ENCODE measurements at places on chromosomes 11 and 22.

DNA sequence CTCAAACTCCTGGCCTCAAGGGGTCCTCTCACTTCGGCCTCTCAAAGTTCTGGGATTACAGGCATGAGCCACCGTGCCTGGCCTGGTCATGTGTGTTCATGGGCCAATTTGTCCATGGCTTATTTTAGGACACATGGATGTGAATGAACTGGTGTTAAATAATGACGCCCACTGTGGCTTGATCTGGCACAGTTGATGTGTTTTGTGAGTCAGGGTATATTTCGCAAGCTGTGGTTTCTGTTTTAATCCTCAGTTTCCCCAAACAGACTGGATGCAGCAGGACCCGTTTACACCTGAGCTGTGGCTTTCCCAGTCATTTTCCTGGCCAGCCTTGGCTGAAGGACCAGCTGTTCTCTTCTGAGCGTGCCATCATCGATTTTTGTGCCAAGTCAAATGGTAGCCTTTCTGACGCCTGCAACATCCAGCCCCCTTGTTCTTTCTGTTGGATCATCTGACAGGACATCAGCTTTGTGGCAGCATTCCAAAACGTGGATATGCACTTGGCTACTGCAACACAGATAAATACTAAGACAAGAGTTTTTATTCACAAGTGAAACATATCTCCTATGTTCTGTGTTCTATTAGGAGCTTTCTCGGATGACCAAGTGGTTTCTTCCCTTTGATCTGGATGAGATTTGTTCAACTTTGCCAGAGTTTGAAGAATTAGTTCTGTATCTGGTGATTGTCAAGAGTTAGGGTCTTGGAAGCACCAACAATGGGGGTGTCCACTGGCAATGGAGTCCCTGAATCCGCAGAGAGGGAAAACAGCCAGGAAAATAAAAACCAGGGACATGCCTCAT, 40.0 kb upstream of the SEPTIN5 start:
- DNase-seq, result no peak

- DNase-seq, result no peak
These were observed 40.7 kb downstream of the CD6 start for GRCh38 chr11:61011950-61012736.

GRCh38 chr11:25197515-25197914, 700.7 kb downstream of the LUZP2 start:
- DNase-seq, result no peak

GRCh38 chr22:41526830-41527799, 17.2 kb downstream of the POLR3H start:
- peak; percentile 72 for DNase-seq

DNA sequence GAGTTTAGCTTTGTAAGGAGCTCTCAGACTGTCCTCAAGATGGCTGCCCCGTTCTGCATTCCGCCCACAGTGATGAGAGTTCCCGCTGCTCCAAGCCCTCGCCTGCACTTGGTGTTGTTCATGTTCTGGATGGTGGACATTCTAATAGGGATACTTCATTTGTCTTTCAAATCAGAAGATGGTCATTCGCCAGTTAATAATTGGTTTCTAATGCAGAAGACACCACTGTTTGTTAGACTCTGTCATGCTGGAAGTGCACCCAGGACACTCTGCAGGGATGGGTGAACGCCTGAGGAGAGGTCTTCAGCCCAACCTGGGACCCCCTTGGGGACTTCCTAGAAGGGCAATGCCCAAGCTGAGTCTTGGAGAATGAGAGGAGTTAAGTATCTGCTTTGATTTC, 836.4 kb downstream of the TBC1D22A start:
- DNase-seq, result no peak

DNA sequence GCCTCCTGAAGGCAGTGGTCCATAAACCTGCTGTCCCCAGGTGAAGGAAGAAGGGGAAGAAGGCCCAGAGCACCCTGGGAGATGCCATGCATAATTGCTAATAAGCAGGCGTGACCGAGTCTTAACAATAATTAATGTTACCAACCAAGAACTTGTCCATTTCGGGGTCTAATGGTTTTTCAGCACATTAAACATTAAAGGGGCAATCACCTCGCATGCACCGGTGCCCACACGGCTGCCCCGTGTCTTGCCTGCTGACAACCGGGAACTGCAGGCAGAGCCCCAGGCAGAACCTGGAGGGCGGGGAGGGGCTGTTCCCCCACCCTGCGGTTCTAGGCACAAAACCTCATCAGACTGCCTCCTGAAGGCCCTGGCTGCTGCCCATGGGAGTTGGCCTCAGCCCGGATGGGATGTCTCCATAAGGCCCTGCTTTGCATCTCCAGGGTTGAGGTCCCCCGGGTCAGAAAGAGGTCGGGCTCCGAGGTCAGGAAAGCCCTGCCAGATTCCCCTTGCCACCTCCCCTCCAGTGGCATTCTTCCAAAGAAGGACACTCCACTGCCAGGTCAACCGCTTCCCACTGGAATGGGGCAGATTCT, 169.0 kb downstream of the BUD13 start:
- no peak for DNase-seq

DNA sequence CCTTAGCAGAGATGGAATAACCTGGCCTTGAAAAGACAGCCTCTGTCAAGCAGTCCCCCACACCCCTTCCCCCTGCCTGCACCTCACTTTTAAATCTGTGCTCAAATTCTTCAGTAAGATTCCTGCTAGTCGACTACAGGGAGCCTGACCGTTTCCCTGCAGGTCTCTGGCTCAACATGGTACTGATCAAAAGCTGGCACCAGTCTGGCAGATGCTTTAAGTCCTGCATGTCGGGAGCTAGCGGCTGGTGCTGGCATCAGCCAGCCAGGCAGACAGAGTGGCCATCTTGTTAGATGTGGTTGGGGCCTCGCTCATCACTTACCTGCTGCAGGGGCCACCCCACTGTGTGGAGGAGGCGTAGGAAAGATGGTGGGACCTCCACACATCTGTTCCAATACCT, 204.4 kb upstream of the SORL1-AS1 start:
- DNase-seq, result no peak

DNA sequence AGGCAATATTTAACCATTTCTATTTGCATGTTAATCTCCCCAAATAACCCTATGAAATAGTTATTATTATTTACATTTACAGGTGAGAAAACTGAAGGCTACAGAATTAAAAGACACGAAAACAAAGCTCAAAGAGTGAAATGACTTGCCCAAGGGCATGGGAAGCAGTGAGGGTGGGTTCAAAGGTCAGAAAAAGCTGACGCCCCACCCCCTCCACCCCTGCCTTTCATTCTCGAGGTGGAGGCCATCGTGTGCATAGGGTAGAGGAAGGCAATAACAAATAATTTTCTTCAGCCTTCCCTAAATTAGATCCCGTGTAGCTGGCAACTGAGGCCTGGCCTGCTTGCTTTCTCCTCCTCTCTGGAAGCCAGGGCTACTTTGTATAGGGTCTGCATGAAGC, 56.1 kb upstream of the RBFOX2 start:
- no peak for DNase-seq

GRCh38 chr11:13826505-13827278, 135.8 kb upstream of the SPON1 start:
- no peak for DNase-seq

- no peak for DNase-seq
These were observed 109.3 kb upstream of the SNX19 start for GRCh38 chr11:131025421-131026125.

DNA sequence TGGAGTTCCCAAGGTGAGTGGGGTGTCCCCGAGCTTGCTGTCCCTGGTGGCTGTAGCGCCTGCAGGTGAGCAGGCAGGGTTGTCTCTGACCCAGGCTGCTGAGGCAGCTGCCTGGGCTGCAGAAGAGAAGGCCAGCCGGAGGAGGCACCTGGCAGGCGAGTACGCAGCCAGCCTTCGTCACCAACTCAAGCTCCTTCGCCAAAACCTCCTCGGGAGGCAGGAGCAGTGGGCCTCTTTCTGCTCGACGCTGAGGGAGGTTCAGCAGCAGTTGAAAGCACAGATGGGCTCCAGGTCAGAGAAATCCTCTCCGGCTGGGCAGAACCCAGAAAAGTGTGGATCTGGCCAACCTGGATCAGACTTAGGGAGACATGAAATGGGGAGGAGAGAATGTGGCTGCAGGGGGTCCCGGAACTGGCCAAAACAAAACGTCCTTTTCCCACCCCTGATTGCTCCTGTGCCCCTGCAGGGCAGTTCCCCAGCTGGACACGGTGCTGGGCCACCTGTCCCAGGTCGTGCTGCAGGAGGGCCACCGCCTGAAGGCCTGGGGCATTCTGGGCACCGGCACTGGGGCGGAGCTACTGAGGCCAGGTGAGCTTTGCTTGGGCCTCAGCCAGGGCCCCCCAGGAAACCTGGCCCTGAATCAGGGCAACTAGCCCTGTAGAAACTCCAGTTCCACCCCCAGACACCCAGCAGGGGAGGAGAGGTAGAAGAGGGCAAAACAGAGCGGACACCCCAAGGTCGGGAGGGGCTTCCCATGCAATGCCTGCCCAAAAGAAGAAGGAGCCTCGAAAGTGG, 56.7 kb downstream of the BTG4 start:
- no peak for DNase-seq

DNA sequence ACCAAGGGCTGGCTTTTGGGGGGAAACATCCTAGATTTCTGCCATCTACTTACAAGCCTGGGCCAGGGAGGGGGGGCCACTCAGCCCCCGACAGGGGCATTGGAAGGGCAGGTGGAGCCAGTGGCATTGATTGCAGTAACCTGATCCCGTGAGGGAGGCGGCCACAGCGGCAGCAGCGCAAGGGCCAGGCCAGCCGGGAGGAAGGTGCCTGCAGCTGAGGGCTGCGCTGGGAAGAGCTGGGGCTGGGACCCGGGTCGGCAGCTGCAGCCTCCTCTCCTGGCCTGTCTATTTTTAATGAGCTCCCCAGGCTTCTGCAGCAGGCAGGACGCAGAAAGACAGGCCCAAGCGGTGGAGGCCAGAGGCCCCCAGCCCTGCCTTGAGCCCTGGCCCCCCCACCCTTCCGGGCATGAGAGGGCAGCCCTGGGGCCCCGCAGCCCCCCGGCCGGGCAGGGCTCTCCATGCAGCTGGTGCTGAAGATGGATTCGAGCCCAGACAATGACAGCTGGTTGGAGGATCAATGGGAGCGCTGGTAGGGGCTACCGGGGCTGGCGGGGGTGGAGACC, 10.6 kb downstream of the FREY1 start:
- DNase-seq, result no peak

GRCh38 chr22:37419969-37420685, 7.2 kb downstream of the ELFN2 start:
- peak; percentile 40 for DNase-seq

GRCh38 chr11:69358398-69359020, 64.6 kb downstream of the MYEOV start:
- DNase-seq, result no peak

- DNase-seq, result no peak
These were observed 125.6 kb downstream of the GRIK4 start for GRCh38 chr11:120637131-120637530.

- DNase-seq, result no peak
These were observed 100.0 kb upstream of the NNMT start for GRCh38 chr11:114195981-114196731.

DNA sequence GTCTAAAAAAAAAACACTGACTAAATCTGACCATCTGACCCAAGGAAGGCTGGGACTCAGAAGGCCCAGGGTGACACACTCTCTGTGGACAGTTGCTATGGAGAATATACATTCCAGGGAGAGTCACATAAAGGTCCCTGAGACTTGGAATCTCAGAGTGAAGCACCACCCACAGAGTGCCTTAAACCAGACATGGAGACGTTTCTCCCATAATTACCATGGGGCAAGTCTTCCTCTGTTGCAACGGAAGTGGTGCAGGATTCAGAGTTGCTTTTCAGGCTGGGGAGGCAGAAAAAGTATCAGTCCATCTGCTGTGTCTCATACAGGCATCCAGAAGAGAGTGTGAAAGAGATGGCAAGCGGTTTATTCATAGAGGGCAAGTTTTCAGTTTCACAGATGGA, 58.7 kb upstream of the SLN start:
- DNase-seq, result no peak

GRCh38 chr22:29306175-29306834, at the start of gene GAS2L1:
Gene GAS2L1, plus strand, starts transcription at chr22:29306650. Its CDS starts 1,456 bp downstream, at chr22:29308106.
- DNase-seq, result peak; percentile 63

DNA sequence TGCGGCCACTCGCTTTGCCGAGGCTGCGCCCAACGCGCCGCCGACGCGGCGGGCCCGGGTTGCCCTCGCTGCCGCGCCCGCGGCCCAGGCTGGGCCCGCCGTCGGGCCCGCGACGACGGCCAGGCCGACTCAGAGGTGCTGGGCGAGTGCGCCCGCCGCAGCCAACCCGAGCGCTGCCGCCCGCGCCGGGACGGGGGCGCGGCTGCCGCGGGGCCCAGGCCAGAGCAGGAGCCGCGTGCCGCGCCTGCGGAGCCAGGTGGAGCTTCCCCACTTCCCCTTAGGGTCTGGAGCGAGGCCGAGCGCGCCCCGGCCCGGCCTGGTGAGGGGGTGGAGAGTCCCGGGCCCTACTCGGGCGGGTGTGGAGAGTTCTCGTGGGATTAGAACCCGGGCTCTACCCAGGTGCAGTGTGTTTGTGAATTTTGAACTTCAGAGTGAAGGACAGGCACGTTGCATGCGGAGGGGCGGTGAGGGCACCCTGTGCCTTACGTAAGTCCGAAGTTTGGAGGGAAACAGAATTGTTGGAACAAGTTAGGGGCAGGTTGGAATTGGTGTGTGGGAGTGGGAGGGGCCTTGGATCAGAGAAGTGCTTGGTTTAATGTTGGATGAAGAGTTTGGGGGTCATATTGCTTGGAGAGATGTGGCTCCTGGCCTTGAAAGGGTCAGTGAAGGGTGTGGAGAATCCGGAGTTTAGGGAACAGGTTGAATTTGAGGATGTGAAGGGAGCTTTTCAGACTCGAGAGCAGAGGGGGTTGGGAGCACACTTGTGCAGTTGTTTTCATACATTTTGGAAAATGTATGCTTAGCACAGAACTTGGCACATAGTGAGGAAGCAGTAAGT, 697 bp downstream of the RNF169 start:
- peak; percentile 50 for DNase-seq

- DNase-seq, result peak; percentile 74
These were observed 5.3 kb upstream of the LRRN4CL start for GRCh38 chr11:62694455-62695167.

- no peak for DNase-seq
These were observed 35.5 kb upstream of the CCDC188 start for GRCh38 chr22:20186183-20186870.

- no peak for DNase-seq
These were observed 1.7 kb downstream of the PGR start for GRCh38 chr11:101127699-101128570.

- no peak for DNase-seq
These were observed 15.7 kb downstream of the TRMU start for GRCh38 chr22:46351131-46351735.

DNA sequence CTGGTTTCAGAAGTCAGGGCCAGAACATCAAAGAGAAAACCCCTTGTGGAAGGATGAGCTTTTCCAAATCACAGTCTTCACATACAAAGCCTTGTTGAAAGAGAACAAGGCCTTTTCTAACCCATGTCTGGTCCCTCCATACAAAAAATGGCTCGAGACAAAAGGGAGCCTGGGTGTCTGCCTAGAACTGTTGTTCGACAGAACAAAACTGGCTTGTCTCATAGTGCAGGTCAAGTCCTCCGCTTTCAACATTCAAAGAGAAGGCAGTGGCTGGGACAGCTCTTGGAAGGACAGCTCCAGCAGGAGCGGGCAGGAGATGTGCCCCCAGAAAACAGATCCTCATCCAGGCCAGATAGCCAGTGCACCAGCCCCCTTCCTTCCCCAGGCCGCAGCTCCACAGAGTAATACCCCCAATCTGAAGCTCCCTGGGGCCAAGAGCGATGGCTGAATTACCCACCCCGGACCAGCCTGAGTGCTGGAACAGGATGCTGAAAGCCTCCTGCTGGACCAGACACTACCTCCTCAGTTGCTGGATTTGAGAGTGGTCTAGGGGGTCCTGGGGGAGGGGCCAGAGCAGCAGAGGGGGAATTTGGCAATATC, 27.6 kb downstream of the USH1C start:
- DNase-seq, result no peak

- no peak for DNase-seq
These were observed 314.9 kb downstream of the CTTN start for GRCh38 chr11:70713086-70713835.

- no peak for DNase-seq
These were observed 79.9 kb upstream of the BARX2 start for GRCh38 chr11:129295746-129296145.
